ENCODE measurements at places on chromosomes 4 and X.

GRCh38 chr4:145012841-145013240, 85.2 kb downstream of the ANAPC10 start:
- DNase-seq, result peak; percentile 45

- no peak for DNase-seq
Observed at GRCh38 chrX:9759337-9759736, 6.3 kb downstream of the GPR143 start.

- no peak for DNase-seq
Observed at GRCh38 chr4:187586892-187587291, 408.7 kb upstream of the ZFP42 start.

DNA sequence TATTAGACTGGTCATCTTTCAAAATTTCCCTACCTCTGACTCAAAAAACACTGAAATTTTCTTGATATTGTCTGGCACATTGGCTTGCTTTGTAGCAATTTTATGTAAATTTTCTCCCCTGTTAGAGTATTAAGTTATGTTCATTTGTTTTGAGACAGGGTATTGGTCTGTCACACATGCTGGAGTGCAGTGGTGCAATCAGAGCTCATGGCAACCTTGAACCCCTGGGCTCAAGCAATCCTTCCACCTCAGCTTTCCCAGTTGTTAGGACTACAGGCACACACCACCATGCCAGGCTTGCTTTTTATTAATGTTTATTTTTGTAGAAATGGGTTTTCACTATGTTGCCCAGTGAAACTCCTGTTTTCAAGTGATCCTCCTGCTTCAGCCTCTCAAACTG, 17.5 kb downstream of the FABP2 start:
- DNase-seq, result no peak

GRCh38 chrX:95063554-95063953, 1389.5 kb downstream of the FAM133A start:
- peak; percentile 4 for DNase-seq

DNA sequence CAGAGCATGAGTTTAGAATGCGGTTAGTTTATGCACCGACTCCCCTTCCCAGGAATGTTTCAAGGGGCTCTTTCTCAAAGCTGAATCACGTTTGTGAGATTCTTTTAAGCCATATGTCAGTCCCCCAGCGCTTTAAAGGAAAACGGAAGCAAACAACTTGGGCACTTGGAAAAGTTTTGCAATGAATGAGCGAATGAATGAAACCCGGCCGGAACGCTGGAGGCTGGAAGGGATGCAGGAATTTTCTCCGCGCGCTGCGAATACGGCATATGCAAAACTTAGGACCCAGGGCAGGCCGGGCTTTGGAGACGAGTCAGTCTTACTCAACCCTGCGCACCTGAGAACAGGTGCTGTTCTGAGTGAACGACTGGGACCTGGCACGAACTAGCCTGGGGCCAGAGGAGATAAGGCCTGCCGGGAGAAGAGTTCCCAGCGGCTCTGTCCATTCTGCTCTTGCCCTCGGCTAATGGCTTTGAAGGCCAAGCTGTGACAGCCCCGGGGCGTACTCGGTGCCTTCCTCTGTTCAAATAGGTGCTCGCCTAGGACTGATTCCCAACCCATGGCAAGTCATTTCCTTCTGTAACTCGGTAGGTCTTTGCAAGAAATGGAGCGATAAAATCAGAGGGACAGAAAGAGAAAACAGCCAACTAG, 743 bp upstream of the NRK start:
- no peak for DNase-seq

DNA sequence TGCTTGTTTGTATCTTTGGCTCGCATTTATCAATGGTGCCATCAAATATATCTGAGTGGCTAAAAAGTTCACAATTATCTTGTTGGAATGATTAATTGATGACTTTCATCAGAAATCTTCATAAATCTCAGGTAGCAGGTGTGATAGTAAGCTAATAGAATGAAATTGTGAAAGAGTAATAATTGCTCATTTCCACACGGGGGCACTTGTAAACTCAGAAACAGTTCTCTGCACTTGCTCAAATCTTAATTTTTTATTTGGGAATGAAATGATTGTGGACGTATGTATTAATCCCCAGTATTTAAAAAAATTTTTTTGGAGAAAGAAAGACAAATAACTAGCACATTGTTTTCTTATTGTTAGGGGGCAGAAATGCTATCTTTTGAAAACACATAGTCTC, 132.8 kb downstream of the DTHD1 start:
- no peak for DNase-seq

DNA sequence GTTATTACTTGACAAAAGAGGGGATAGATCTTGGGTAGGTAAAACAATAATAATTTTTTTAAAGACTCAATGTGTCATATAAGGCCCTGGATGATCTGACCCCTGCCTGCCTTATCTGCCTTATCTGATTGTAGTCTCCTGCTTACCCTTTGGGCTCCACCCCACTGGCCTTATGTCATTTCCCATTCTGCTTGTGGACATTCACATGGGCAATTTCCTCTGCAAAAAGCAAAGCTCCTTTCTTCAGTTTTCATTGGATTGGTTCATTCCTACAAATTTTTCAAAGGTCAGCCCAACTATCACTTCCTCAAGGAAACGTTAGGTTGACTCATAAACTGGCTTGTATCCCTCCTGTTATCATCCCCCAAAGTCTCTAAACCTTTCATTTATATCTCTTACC, 15.7 kb upstream of the TET2 start:
- no peak for DNase-seq

DNA sequence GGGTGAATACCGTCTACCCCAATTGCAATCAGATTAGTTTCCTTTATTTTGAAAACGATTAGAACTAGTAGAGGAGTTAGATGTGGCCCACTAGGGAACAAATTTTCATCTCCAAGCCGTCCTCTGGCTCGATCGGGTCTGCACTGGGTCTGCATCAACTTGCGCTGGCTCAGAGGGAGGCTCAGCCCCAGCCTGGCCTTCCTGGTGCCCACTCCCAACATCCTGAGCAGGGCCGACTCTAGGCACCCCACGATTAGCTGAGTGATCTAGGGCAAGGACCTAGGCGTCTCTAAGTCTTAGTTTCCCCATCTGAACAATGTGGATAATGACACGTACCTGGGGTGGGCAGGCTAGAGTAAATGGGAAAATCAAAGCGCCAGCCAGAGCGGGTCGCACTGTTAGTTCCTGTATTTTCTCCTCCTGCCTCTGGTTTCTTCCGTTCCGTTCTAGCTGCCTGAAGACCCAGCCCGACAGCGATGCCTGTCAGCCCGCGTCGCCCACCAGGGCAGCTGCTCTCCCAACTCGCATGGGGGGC, 7.7 kb upstream of the HAND2 start:
- no peak for DNase-seq

- DNase-seq, result no peak
Observed at GRCh38 chrX:24002792-24003191, 24.2 kb downstream of the KLHL15 start.

DNA sequence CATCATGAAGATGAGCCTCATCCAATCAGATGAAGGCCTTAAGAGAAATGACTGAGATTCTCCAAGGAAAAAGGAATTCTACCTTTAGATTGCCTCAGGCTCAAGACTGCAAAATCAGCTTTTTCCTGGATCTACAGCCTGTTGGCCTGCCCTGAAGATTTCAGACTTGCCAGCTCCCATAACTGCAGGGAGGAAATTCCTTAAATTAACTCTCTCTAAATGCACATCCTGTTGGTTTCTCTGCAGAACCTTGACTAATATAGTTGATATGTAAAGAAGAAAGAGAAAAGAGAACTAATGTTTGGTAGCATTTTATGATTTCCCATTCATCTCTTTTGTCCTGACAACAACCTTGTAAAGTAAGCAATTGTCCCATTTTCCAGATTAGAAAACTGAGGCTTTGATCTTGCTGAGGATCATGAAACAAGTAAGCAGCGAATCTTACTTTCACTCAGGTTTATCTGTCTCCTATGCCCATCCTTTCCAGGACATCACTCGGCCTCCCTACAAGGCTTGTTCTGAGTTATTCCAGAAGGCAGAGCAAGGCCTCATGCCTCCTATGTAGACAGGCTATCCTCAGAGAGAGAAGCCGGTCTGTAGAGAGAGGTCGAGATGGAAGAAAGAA, 115.0 kb upstream of the LDB2 start:
- no peak for DNase-seq

- DNase-seq, result peak; percentile 95
Observed at GRCh38 chr4:38948551-38948950, 80.9 kb downstream of the FAM114A1 start.

DNA sequence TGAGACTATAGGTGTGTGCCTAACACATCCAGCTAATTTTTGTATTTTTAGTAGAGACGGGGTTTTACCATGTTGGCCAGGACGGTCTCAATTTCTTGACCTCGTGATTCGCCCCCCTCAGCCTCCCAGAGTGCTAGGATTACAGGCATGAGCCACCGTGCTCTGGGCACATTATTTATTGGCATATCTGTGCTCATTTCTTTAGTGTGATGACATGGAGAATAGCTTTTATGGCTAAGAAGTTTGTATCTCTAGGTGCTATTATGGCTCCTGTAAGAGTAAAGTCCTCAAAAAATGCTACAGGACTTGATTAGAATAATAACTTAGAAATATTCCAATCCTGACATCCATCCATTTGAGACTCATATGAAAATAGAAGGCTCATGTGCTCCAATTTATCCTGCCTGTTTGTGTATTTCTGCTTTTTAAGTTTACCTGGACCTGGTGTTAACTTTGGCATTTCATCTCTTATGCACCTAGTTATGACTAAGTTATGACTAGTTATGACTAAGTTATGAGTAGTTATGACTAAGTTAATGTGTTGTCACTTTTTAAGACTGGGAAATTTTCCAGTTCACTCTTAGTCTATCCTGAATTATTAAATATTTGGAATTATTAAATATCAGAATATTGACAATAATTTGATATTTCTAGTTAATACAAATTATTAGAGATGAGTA, 36.4 kb upstream of the UNC5C start:
- no peak for DNase-seq

DNA sequence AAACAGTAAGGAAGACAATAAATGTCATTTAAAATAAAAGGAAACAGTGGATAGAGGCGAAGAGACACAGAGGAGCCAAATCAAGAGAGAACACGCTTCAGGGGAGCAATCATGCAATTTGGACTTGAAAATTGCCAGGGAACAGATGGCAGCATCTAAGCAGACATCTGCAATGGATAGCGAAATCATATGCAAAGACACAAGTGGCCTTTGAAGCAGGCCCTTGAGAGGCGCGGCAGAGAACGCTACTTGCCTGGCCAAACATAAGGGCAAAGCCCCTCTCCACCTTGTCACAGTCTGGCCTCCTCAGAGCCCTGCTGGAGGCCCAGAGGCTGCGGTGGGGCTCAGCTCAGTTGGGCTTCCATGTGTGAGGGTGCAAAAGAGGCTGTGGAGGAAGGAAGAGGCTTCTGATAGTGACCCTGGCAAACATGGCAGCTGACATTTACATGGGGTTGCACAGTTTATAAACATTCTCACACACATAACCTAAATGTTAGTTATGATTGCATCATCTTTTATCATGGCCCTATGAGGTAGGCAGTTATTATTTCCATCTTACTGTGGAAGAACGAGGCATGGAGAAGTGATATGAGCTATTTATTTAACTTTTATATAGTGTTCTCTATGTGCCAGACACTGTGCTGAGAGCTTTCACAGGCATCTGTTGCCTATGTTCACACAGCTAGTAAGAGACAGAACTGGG, 18.3 kb downstream of the ADGRG4 start:
- DNase-seq, result no peak

GRCh38 chrX:141814213-141814857, 23.8 kb upstream of the MAGEC3 start:
- no peak for DNase-seq

- DNase-seq, result no peak
Observed at GRCh38 chrX:127038065-127038464, 218.5 kb downstream of the PRR32 start.

- no peak for DNase-seq
Observed at GRCh38 chr4:3328814-3329663, 36.2 kb downstream of the RGS12 start.

DNA sequence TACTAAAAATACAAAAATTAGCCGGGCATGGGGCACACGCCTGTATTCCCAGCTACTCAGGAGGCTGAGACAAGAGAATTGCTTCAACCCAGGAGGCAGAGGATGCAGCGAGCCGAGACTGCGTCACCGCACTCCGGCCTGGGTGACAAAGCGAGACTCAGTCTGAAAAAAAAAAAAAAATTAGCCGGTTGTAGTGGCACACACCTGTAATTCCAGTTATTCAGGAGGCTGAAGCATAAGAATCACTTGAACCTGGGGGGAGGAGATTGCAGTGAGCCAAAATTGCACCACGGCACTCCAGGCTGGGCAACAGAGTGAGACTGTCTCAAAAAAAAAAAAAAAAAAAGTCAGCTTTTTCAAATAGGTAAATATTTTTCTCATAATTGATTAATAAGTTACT, 71.9 kb downstream of the WDFY3 start:
- no peak for DNase-seq
